ENCODE measurements at places on chromosomes 3 and 15. TPM values are rescaled to one million over a fixed set of nuclear protein-coding genes. Genes with fewer than 3 reads are reported as not detected.
A peak's percentile ranks its signal among the peaks of the same experiment; 100 is the strongest.

DNA sequence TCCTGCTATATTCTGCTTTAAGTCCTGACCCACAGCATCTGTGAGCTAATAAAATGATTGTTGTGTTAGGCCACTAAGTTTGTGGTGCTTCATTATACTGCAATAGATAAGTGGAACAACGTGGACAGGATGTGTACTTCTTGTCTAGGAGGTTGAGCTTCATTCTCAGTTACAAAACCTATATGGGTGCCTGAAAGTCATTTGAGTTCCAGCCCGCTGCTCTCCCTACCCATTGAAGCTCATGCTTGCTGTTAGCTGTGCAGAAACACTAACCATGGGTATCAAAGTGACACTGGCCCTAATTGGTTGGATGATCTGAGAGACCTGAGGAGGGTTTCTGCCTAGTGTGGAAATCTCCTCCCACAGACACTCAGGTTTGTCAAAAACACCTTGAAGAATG lies 357.2 kb downstream of the PDCD6IP start:
- DNase-seq = no peak

The SYNPR gene
- not detected for total RNA-seq

- no peak for DNase-seq
Measured at GRCh38 chr15:23477920-23478319, 30.9 kb upstream of the GOLGA6L2 start.

DNA sequence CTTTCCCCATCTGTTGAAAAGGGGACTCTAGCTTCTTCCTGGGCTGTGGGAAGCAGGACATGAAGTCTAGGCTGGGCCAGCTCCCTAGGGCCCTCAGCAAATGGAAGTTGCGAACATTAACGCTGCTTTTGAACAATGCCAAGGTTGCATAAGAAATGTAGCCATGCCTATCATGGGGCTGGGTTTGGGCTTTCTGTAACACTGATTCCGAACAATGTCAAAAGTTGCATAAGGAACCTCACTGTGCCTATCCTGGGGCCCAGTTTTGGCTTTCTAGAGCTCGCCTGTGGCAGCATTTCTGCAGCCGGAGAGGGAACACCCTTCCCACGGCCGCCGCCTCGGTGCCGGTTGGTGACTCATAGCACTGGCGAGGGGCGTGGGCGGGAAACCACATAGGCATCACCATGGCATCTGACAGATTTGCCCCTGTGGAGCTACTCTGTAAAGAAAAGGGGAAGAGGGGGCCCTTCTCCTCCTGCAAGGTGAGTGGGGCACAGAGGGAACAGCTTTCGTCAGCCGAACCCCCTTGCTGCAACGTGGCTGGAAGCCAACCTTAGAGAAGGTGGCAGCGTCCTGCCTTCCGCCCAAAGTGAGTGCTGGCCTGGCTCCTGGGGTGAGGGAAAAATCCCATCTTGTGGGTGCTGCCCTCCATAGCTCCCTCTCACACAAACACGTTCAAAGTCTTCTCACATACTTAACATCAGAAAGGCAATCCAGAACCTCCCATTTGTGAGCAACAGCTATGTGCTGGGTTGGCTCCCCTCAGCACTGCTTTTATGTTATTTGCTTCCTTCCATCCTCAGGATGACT lies 46.6 kb upstream of the ATP2B2 start:
- no peak for DNase-seq

GRCh38 chr3:69051756-69052471 lies at the start of gene TMF1:
Gene TMF1 (minus strand): TSS chr3:69052333. CDS start chr3:69052086, 247 bp downstream.
- peak; percentile 96 for DNase-seq

Data from epithelial cell of proximal tubule (primary cell).